HCT116 (cell line): ENCODE measurements at places on chromosomes 2 and 18.

GRCh38 chr2:213010106-213010779, 141.2 kb downstream of the IKZF2 start:
- no peak for DNase-seq

GRCh38 chr2:168252976-168253375, 5.6 kb upstream of the STK39 start:
- DNase-seq: no peak

DNA sequence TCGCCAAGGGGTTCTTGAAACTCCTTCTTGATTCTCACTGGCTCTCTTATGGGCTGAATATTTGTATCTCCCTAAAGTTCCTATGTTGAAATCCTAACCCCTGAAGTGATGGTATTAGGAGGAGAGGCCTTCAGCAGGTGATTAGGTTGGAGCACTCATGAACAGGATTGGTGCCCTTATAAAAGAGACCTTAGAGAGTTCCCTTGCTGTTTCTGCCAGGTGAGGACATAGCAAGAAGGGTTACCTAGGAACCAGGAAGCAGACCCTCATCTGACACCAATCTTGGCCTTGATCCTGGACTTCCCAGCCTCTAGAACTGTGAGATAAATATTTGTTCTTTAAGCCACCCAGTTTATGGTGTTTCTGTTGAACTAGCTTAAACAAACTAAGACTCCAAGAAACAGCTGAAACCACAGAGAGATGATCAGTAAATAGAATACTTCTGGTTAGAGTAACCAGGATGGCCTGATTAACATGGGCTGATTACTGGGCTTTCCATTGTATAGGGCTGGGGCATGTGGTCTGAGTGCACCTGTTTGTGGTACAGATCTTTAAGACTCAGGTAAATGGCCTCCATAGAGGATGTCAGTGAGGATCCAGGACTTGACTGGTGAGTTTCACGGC, 7.7 kb upstream of the CDC42EP3 start:
- no peak for DNase-seq

DNA sequence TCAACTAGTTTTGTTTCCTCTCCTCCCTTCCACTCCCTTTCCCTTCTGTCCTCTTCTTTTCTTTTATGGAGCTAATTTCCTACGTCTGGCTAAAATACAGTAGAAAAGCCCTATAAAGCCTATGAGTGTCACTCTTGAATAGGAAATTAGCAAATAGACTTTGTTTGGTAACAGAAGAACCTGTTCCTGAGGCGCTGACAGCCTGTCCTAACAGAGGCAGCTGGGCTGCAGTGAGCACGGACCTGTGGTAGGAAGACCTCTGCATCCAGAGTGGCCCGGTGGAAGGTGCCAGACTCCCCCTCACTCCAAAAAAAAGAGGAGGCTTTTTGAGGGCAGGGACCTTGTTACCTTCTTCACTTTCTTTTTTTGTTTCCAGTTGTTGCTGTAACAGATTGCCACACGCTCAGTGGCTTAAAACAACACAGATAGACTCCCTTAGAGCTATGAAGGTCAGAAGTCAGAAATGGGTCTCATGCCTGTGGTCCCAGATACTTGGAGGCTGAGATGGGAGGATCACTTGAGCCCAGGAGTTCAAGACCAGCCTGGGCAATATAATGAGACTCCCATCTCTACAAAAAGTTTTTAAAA, 81.2 kb upstream of the TXNDC2 start:
- no peak for DNase-seq

- no peak for DNase-seq
These were observed 750.0 kb upstream of the ID2 start for GRCh38 chr2:7931808-7932207.
